ENCODE measurements at places on chromosomes 4 and X.

GRCh38 chr4:159201168-159201567 is 98.3 kb downstream of the RAPGEF2 start:
- DNase-seq, result no peak

- DNase-seq, result no peak
Observed at GRCh38 chr4:179803857-179804256, 2361.6 kb upstream of the AGA start.

DNA sequence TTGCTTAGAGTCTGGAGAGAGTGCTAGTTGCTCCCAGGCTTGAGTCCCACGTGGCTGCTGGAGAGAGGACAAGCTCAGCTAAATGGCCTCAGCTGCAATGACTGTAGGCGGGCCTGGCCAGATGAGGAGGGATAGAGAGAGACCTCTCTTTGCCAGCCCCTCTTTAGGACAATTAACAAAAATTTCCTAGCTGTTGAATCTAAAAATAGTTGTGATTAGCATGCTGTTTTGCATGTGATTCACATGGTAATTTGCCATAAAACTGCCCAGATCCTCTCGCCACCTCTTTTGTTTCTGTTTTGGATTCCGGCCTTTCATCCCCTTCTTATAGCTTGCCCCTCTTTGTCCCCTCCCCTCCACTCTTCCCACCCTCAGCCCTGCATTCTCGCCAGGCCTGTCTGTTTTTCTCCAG is 28.9 kb upstream of the PRPS1 start:
- DNase-seq, result no peak

DNA sequence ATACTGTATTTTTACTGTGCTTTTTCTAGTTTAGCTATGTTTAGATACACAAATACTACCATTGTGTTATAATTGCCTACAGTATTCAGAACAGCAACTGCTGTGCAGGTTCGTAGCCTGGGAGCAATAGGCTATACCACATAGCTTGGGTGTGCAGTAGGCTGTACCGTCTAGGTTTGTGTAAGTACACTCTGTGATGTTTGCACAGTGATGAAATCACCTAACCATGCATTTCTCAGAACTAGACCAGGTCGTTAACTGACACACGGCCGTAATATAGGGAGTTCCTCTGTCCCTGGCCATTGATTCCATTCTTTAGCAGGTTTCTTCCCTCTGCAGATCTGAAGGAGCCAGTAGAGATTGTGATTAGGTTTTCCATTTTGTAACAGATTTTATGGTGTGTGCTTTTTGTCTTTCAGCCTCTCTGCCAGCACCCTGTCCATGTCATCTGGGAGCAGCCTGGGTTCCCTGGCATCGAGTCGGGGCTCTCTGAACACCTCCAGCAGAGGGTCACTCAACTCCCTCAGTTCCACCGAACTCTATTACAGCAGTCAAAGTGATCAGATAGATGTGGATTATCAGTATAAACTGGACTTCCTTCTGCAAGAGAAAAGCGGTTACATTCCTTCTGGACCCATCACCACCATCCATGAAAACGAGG is 59.5 kb downstream of the CLDN22 start:
- DNase-seq, result no peak

- no peak for DNase-seq
Observed at GRCh38 chr4:109684727-109685126, 18.5 kb downstream of the CASP6 start.

- DNase-seq, result no peak
Observed at GRCh38 chrX:155962906-155963305, 34.6 kb upstream of the IL9R start.

DNA sequence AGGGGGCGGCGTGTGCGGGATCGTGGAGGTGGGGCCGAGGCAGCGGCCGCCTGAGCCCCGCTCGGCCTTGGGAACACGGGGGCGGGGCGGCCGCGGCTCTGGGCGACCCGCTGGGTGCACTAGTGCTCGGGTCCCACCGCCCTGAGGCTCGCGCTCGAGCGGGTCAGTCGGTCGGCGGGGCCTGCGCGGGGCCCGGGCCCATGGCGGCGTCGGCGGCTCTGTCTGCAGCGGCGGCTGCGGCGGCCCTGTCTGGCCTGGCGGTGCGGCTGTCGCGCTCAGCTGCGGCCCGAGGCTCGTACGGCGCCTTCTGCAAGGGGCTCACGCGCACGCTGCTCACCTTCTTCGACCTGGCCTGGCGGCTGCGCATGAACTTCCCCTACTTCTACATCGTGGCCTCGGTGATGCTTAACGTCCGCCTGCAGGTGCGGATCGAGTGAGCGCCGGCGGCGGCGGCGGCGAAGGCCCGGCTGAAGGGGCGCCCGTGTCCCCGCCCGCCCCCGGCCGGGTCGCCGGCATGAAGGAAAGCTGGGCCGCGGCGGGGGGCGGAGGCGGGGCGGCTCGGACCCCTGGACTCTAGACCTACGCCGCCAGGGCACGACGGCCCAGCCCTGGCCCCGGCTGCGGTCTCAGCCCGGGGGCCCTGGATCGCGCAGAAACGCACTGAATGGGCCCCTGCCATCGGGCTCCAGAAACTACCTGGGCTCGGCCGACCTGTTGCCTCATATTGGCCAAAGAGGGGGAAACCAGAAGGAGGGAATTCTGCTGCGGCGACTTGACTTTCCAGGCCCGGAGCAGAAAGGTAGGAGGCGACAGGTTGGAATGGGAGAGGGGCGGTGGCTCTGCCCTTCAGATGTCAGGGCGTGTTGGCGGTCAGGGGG is at the start of gene SMIM10L2A:
SMIM10L2A (plus strand) TSS at position 13 of the 878 bp plus-strand sequence; CDS start at position 201, 188 bp downstream.
- no peak for DNase-seq

DNA sequence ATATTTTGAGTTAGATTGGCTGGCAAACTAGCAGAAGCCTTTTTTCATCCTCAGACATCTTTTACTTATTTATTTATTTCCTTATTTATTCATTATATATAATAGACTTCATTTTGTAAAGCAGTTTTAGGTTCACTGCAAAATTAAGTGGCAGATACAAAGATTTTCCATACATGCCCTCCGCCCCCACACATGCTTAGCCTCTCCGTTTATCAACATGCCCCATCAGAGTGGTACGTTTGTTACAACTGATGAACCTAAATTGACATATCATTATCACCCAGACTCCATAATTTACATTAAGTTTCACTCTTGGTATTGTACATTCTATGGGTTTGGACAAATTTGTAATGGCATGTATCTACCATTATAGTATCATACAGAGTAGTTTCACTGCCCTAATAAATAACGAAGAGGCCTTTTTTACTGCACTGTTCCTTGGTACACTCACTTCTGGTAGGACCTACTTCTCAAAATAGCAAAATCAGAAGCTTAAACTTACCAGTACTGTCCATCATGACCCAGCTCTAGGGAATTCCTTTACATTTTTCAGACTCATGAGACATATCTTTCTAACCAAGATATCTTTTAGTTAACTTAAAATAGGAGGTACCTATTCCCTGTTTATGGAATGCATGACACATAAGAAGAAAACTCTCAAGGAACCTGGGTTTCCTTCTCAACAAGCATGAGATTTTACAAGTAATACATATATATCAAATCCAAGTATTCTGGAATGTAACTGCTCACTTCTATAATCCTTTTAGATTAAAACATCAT is 4.8 kb upstream of the TMPRSS11B start:
- DNase-seq, result no peak
